ENCODE measurements at places on chromosomes 5 and 9.

DNA sequence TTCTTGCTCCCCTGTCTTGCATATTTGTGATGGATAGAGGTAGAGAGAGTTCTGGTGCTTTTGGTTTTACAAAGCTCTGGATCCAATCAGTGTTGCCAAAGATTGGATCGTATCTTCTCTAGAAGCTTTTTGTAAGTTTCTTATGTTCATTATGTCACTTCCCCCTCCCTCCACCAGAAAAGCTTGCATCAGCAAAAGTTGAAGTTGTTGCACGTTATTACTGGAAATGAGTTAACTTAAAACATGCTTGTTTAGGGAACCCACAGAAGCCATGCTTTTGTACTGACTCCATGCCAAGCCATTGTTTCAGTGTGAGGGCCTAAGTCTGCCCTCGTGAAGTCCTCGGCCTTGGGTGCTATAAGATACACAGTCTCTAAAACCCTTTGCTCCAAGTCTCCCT is 186.5 kb downstream of the ERCC6L2 start:
- DNase-seq: peak; percentile 23

- no peak for DNase-seq
These were observed 214.9 kb upstream of the DMRT1 start for GRCh38 chr9:626596-626995.

- no peak for DNase-seq
These were observed 145.3 kb upstream of the ZNF462 start for GRCh38 chr9:106717686-106718085.

GRCh38 chr5:553874-554273 is 29.6 kb upstream of the SLC9A3 start:
- DNase-seq: no peak

GRCh38 chr9:85586684-85587083 is 155.1 kb downstream of the AGTPBP1 start:
- no peak for DNase-seq

- no peak for DNase-seq
These were observed 68.9 kb upstream of the EFNA5 start for GRCh38 chr5:107739661-107740060.

GRCh38 chr9:4321554-4321953 is 21.7 kb upstream of the GLIS3 start:
- DNase-seq: no peak

DNA sequence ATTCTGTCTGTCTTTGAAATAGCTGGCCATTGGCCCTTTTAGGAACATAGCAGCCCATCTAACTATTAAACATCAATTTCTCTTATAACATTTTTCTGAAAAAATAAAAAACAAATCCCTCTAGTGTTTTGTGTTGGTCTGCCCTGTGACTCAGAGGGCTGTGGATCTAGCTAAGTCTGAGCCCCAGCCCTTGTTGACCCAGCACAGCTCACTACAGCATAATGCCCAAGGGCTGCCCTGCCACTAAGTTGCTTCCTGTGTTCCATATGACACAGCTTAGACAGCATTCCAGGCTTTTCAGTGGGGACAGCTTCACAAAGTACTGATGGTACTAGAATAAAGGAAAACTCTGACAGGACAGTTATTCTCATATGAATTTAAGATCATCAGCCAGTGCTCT is 136.0 kb downstream of the SCAMP1 start:
- DNase-seq: no peak

DNA sequence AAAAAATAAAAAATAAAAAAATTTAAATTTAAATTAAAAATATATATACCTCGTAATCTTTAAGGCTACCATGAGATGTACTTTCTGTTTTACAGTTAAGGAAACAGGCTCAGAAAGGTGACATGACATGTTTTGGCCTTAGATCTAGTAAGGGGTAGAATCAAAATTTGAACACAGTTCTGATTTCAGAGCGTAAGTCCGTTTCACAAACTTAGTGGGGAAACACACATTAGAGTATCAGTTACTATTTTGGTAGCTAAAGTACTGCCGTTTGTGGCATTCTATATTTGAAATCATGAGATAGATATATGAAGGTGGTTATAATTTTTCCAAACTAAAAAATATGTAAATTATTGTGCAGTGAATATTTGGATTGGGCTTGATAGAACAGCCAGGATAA is 186.2 kb downstream of the DENND1A start:
- DNase-seq: no peak

DNA sequence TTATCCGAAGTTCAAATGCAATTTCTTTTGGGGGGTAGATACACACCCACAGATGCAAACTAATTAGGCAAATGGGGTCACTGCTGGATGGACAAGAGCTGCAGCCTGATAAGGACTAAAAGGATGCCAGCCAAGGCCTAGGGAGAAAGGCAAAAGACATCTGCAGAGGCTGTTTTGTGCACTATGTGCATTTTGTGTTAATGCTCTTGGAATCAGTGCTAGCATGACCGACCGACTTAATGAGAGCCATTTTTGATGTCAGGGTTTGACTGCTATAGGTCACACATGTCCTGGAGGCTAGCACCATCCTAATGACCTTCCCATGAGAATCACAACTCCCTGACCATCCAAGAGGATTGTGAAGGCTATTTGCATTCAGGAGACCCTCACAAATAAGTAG is 34.6 kb downstream of the PLAC8L1 start:
- no peak for DNase-seq

DNA sequence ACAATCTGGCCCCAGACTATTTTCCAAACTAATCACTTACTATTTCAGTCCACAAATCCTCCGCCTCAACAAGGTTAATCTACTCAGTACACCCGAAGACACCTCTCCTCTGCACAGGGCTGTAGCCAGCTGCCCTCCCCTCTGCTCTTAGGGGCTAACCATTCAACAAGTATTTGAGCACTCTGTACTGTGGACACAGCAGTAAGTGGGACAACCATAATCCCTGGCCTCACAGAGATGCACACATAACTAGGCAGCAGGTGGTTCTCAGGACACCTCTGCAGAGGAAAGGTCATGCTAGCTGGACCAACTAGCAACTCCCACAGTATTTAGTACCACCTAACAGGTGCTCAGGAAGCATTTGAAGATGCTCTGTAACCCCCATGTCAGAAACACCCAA is 5.5 kb downstream of the CAMSAP1 start:
- DNase-seq: no peak

DNA sequence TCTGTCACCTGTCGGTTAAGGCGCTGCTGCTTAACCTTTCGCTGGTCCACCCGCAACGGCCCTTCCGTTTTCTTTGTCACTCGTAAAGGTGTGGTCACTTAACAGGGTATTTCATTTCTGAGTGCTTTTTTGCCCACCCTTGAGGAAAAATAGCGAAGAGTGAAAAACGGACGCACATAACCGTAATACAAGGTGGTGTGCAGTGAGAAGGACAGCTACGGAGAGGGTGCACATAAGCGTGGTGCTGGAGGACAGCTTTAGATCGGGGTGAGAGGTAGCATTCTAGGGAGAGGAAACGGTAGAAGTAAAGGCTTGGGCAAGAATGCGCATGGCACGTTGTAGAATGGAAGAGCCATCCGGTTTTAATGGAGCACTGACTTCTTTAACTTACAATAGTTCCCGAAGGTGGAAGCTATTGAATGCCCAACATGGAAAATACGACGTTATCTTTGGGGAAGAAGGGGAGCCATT is 761 bp downstream of the CCT5 start:
- no peak for DNase-seq

DNA sequence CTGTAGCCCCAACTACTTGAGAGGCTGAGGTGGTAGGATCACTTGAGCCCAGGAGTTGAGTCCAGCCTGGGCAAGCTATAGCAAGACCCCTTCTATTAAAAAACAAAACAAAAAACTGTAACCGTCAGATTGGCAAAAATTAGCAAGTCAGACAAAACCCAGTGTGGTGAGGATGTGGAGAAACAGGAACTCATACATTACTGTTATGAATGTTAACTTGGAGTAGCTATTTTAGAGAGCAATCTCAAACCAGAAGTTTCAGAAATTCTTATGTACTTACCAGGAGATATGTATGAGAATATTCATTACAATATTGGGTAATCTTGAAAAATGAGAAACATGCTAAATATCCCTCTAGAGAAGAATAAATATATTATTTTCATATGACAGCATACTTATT is 120.3 kb downstream of the INVS start:
- no peak for DNase-seq

DNA sequence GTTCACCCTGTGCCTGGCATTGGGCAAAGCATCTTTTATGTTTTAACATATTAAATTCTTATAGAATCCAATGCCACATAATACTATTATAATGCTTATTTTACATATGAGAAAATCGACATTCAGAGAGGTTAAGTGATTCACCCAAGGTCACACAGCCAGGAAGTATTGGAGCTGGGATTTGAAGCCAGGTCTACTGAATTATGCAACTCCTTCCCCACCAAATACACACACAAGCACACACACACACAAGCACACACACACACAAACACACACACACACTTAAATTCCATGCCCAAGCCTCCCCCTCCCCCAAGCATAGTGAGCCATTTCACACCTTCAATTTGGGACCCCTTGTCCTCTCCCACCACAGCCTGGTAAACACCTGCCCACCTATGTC is 37.4 kb downstream of the UBE2QL1 start:
- no peak for DNase-seq

- no peak for DNase-seq
These were observed 361.8 kb downstream of the ELAVL2 start for GRCh38 chr9:23464275-23464674.

GRCh38 chr5:85017261-85017660 is 632.6 kb upstream of the EDIL3 start:
- no peak for DNase-seq

DNA sequence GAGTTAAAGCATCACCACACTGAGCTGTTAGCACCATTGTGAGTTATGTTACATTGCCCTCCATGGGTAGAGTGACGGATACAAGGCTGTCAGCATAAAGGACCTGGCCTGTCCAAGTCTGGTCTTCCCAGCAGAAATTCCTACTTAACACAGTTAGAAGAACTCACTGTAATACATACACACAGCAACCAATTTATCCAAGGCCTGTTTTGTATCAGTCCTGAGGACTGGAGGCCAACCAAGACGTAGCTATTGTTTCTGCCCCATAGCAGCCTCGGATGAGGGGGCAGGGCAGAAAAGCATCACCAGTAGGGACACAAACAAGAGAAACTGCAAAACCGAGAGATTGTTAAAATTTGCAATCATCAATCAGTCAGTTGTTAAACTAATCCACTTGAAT is 66.0 kb upstream of the CKMT2 start:
- no peak for DNase-seq

GRCh38 chr5:1868886-1869475 is 13.7 kb downstream of the IRX4 start:
- no peak for DNase-seq

DNA sequence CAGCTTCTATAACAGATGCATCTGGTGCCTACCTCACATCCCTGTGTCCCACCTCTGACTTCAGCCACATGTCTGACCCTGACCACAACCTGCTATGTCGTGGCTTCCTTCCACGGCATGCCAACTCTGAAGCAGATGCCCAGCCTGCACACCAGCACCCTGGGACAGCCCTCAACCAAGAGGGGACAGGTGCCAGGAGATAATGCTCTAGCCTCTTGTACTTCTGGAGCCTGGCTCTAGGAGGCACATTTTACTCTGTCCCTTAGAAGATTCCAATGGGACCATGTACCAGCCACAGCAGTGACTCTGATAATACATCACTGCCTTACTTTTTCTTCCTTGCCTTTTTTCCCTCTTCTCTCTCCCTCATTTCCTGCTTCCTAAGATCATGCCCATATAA is 51.4 kb downstream of the EBF1 start:
- DNase-seq: no peak

GRCh38 chr9:97575673-97576200 is 57.4 kb downstream of the TSTD2 start:
- no peak for DNase-seq

GRCh38 chr5:73947906-73948640 is 322.1 kb downstream of the ARHGEF28 start:
- peak; percentile 69 for DNase-seq

DNA sequence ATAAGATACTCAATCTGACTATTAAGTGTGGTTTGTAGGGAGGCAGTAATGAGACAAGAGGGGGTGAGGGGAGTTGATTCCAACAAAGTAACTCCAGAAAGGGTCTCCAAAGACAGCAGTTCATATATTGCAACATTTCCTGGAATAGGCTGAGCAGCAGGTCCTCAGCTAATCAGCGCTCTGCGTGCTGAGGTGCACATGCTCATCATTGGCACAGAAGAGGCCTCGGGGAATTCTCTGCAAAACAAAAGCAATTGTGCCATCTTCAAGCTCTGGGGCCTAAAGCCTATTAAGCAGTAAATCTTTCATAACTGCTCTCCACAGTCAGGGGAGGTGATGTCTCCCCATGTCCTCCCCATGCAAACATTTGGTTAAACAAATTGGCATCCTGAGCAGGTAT is 357.3 kb downstream of the SPOCK1 start:
- DNase-seq: peak; percentile 41

- DNase-seq: no peak
These were observed 224.5 kb upstream of the TUT7 start for GRCh38 chr9:86578722-86579121.

DNA sequence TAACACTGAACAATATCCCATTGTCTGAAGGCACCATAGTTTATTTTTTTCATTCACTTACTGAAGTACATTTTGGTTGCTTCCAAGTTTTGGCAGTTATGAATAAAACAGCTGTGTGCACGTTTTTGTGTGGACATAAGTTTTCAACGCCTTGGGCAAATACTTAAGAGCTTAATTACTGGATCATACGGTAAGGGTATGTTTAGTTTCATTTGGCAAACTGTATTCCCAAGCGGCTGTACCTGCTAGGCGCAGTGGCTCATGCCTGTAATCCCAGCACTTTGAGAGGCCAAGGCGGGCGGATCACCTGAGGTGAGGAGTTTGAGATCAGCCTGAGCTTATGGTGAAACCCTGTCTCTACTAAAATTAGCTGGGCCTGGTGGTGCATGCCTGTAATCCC is 63.7 kb upstream of the FAM120A start:
- no peak for DNase-seq

- DNase-seq: no peak
These were observed 58.4 kb downstream of the C9orf50 start for GRCh38 chr9:129562514-129562913.

- peak; percentile 60 for DNase-seq
These were observed 103.4 kb downstream of the OTULIN start for GRCh38 chr5:14767735-14768507.

DNA sequence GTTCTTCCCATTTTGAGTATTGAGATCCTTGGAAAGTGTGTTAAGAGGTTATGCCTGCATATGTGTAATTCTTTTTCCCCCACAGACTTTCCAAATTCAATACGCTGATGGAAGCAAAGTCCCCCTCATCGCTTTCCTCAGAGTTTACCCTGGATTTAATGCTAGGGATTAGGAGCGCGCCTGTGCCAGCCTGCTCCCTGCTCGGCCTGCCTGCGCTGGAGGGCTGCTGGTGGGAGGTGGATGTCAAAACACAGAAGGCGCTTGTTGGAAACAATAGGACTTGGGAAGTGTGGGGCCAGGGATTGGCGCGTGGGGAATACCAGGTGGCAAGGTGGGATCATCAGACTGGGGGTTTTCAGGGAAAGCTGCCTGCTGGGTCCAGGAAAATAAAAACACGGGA is 39.8 kb upstream of the PTCH1 start:
- DNase-seq: peak; percentile 31

Data from eye (tissue), 1 donor.